DMS79 (cell line): ENCODE measurements at places on chromosomes 7 and 10.

DNA sequence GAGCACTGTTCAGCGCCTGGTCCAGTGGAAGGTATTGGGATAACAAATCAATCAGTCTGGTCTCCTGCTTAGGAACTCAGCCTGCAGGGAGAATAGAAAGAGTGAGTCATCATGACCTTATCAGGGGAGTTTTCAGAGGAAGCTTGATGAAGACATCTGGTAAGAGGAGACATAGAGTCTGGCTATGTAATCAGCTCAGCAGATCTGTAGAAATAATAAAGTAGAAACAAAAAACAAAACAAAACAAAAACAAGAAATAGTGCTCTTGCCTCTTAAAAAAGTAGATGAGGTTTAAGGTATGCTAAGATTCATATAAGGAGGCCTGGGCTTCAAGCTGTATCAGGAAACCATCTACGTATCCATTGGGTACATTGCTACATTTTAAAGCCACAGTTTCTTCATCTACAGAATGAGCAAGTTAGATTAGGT is 14.4 kb downstream of the TAS2R41 start:
- no peak for DNase-seq

DNA sequence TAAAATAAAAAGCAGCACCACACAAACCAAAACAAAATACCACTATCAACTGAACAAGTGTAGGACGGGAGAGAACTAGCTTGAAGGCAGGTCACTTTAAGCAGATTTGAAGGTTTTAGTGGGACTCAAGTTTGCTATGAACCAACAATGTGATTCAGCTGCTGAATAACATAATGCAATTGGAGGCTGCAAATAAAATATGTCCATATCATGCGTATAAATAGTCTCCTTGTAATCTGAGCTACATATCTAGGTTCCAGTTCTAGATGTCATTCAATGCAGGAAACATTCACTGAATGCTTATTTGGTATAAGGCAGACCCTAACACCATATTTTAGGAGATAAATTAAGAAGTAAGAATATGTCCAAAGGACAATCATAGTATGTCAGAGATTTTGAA is 81.4 kb upstream of the KCNIP2 start:
- DNase-seq = no peak

- DNase-seq = no peak
Observed at GRCh38 chr7:26143298-26144048, 8.5 kb upstream of the NFE2L3 start.

DNA sequence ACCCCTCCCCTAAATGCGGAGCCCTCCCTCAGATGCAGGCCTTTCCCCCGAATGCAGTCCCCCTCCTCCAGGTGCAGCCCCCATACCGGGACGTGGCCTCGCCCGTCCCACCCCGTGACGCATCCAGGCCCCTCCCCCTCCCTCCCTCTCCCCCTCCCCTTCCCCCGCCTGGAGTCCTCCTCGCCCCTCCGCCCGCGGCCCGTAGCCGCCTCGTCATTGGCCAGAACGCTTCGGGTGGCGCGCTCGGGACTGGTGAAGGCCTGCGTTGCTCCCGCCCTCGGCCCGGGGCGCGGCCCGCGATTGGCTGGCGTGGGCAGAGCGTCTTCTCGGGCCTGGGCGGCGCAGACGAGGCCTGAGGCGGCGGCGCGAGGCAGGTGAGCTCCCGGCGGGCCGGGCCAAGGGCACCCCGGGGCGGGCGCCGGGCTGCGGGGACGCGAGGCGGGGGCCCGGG is 16.0 kb upstream of the SUN1 start:
- DNase-seq = peak; percentile 93

- no peak for DNase-seq
Observed at GRCh38 chr10:94251098-94251497, 111.6 kb downstream of the NOC3L start.

- no peak for DNase-seq
Observed at GRCh38 chr7:108838198-108838597, 268.5 kb downstream of the DNAJB9 start.

- DNase-seq = no peak
Observed at GRCh38 chr7:135075716-135076115, 72.2 kb upstream of the TMEM140 start.

DNA sequence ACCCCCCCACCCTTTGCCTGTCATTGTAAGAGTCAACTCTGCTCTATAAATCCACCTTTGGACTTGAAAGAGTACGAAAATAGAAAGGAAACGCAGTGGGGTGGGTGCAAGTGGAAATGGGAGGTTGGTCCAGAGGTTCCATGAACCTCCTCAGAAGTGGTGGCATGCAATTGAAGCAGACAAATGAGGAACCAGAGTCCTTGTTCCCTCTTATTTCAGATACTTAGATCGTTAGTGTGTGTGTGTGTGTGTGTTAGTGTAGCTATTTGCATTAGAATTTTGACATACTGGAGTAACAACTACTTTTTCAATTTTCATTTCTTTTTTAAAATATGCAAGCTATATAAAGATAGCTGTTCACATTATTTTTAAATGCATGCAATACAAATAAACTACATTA is 18.1 kb upstream of the TFAM start:
- DNase-seq = no peak

GRCh38 chr7:28187012-28187411 is 6.4 kb upstream of the JAZF1 start:
- no peak for DNase-seq

GRCh38 chr10:133316266-133316665 is 7.6 kb downstream of the ZNF511 start:
- no peak for DNase-seq

DNA sequence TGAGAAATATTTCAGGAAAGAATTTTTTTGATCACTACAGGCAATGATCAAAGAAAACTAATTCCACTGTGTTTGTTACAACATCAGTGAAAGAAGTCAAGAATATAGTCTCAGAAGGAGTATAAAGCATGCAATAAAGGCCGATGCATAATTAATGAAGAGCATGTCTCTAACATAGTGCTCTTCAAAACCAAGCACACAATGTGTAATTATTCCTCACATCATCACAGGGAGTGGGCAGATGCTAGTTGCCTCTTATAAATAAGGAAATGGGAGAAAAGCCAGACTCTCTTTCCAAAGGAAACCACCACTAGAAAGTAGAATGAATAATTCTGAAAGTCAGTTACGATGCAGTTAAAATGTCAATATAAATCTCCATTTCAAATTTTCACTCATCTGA is 220.1 kb downstream of the TEX36 start:
- peak; percentile 24 for DNase-seq

DNA sequence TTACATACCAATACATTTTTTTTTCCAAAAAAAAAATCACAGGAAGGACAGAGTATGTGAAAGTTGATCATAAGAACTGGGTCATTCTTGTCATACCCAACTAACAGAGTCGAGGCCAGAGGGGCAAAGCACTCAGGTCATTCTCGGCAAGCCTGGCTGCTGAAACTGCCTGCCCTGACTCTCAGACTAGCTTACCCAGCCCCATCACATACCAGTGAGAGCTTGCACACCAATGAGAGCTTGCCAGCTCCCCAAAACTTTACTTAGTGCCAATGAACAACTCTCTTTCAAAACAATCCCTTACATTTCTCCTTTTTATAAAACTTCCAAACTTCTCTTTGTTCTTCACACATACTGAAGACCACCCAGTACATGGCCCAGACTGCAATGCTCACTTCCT is 48.9 kb downstream of the VOPP1 start:
- DNase-seq = no peak

DNA sequence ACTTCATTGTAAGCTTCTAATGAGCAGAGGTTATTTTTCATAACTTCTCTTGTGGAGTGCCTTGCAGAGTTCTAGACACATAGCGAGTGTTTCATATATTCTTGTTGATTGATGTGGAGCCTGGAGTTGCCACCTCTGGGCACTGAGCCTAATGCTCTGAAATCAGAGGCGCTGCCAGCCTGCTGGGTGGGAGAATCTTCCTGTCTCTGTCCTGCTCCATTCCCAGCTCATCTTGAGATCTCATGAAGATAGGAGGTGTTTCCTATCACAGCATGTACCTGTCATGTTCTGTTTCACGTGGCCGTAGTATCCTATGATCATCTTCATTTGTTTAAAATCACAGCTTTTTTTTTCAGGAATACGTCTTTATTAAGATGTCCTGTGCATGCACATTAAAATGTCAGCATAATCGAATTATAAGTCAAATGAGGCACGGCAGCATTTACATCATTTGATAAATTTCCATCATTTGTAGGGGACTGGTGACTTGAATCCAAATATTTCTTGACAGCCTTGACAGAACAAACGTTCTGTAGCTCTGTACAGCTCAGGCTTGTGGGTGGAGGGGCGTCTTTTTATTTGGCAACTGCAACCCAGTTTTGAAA is 393.0 kb downstream of the PHTF2 start:
- no peak for DNase-seq

DNA sequence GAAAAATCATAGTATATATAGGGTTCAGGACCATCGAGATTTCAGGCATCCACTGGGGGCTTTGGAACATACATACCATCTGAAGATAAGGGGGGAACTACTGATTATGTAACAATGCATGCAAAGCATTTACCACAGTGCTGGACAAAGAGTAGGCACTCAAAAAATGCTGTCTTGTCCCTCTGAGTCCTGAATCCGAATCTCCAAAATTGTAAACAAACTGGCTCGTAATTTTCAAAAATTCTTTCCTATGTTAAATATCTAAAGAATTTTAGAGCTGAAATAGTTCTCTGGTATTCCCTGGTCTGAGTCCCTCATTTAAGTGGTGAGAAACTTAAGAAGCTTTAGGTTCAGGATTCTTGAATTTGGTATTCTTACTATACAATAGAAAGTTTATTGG is 167.8 kb upstream of the ASAH2 start:
- no peak for DNase-seq

- DNase-seq = no peak
Observed at GRCh38 chr7:17802056-17802455, 138.2 kb downstream of the SNX13 start.

DNA sequence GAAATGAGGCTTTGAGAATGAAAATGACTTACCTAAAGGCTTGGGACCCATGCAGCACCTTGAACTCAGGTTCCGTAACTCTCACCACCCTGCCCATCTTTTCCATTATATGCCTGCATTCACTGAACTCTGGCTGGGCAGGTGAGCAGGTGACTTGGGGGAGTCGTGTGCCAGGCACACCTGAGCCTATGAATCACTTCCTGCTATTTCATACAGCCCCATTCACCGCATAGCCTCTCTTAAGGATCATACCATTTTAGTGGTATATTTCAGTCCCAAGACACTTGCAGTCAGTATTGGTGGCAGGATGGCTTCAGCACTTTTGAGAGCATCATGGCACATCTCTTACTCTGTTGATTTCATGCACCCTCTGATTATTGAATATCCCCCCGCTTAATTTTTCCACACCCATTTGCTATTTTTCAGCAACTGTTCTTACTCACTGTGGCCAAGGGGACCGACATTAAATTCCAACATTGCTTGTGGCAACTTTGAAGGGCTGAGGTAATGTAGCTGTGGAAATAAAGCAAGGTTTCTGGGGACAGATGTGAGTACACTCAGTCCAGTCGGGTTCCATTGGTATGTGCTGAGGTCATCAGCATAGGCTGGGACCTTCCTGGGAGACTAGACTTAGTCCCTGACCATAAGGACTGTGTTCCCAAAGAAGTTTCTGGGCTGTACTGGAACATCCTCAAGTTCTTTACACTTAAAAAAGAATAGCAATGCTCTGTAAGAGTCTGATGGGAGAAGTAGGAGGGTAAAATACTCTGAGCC is 39.8 kb upstream of the ZNF438 start:
- DNase-seq = no peak

GRCh38 chr7:265998-266850 is 23.7 kb upstream of the FOXL3 start:
- DNase-seq = no peak

- DNase-seq = no peak
Observed at GRCh38 chr7:135666156-135666555, 3.8 kb downstream of the STMP1 start.

DNA sequence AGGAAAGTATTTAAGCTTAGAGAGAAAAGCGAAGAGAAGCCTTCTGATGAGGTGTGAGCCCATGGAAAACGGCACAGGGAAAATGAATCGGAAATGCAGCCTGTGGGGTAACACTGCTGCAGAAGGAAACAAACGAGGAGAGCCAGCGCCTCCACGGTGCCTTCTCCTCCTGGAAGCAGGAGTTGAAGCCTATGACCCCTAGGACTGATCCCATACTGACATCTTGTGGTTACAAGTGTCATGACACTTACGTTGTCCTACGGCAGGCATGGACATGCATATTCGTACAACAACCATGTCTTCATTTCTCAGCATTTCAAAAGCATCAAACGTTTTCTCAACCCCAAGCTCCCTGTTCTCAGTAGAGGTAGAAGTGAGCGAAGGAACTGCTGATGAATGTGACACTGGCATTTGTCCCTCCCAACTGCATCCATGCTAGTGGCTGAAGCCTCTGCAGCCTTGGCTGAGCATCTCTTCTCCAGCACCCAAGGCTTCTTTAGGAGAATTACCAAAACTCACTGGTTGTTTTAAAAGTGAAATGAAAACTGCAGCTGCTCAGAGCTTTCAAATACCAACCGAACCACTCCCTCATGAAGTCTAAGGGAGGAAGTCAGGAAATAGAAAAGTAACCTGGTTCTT is 160.2 kb downstream of the JAZF1 start:
- peak; percentile 68 for DNase-seq

DNA sequence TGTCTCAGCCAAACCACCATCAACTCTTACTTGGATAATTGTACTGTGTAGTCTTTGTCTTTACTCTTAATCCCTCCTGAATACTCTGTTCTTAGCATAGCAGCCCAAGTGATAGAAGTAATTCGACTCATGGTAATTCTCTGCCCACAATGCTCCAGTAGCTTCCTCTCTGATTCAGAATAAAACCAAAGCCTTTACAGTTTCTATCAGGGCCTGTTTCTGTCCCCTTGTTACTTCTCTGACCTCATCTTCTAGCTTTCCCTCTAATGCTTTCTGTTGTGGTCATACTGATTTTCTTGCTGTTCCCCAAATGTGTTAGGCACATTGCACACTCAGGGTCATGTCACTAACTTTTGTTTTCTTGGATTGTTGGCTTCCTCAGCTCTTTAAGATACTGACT is 8.0 kb downstream of the ZNF518A start:
- no peak for DNase-seq

GRCh38 chr10:72689660-72690059 is 2.3 kb upstream of the MCU start:
- no peak for DNase-seq

DNA sequence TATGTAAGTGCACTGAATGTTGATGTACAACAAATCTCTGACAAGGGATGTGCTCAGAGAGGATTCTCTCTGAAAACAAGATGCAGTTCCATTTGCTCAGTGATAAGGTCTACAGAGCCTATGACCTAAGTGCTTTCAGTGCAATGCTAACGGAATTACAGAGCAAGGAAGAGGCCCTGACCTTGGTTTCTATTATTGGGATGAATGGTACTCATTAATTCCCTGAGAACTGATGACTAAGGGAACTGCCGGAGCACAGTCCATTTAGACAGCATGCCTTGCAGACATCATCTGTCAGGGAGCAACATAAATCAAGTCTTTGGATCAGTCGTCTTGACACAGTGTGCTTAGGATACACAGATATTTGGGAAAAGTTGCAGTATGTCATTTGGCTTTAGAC is 340.8 kb downstream of the PHTF2 start:
- no peak for DNase-seq

DNA sequence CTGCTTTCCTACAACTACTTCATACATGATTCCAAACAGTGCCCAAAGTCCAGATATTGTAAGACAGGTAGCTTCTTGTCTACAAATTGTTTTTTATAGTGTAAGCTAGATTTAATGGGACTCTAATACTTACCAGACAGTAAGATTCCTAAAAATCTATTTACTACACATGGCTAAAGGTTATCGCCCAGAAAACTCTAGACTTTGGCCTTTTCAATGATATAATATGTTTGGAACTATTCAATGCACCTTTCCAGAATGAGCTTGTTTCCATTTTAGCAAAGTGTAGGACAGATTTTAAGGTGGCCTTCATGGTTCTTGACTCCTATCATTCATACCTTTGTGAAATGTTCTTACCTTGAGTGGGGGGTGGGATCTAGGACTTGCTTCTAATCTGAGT is 951.0 kb downstream of the SORCS1 start:
- DNase-seq = no peak
